ENCODE measurements at places on chromosomes 12 and 14. TPM values are rescaled to one million over a fixed set of nuclear protein-coding genes. Genes with fewer than 3 reads are reported as not detected.

The TAS2R13 gene
- 0.74 TPM for total RNA-seq

The ZNF219 gene
- 11.0 TPM for total RNA-seq

The GALNT6 gene
- 19.9 TPM for total RNA-seq

The EIF2B1 gene
- total RNA-seq, result 65.8 TPM

DNA sequence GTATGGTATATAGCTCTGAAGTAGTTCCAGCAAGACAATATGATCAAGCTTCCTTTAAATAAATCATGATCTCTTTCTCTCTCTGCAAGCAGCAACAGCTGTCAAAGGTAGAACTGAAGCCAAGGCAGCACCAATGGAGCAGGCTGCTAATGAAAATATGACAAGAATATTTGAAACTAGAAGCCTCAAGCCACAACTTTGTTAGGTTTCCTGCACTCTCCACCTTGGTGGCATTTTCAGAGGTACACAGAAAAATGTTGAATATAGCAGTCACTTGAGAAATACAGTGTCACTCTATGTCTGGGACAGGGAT lies 43.8 kb upstream of the PSMA6 start:
- DNase-seq, result no peak

GRCh38 chr12:94706250-94706661 lies 55.9 kb upstream of the TMCC3 start:
- no peak for DNase-seq

- DNase-seq, result no peak
These were observed 13.3 kb downstream of the TSPAN9 start for GRCh38 chr12:3090240-3091037.

DNA sequence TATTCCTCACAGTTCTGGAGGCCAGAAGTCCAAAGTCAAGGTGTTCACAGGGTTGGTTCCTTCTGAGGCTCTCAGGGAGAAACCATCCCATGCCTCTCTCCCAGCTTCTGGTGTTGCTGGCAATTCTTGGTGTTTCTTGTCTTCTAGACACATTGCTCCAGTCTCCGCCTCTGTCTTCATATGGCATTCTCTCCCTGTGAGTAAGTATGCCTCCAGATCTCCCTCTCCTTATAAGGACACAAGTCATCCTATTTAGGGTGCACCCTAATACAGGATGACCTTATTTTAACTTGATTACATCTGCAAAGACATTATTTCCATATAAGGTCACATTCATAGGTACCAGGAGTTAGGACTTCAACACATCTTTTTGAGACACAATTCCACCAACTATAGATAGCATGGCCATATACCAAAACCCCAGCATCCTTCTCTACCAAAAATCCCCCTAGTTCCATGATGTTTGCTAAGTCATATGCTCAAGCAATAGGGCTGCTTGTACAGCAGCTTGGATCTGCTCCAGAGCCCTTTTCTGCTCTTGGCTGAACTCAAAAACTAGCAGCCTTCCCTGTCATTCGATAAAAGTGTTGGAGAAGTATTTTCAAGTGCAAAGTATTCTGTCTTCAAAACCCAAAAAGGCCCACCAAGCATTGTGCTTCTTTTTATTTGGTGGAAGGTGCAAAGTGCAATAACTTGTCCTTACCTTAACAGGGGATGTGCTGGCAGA lies 79.2 kb upstream of the CMKLR1 start:
- no peak for DNase-seq

DNA sequence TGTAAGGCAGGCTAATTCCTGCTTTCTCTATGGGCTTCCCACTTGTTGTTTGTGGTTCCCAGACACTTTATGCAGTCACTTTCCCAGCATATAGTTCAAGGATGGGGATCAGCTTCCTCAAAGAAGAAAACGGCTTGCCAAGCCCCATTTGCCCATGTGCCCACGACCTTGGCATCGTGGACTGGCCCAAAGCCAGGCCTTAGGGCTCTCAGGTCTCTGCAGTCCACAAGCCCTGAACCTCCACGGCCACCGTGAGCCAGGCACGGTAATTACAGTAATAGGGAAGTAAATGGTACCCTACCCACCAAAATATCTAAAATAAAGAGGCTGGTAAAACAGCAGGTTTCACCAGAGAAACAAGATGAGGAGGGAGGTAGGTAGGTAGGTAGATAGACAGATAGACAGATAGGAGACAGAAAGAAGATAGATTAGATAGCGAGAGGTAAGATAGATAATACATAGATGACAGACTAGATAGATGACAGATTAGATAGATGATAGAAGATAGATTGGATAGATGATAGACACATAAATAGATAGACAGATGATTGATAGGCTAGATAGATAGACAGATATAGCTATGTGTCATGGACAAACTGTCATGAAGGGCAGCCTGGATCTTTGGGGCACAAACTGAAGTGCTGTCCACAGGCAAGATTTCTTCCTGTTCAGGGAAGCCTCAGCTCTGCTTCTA lies 163.1 kb downstream of the SLC15A4 start:
- no peak for DNase-seq

GRCh38 chr12:106271575-106272505 lies 24.0 kb upstream of the CKAP4 start:
- no peak for DNase-seq

DNA sequence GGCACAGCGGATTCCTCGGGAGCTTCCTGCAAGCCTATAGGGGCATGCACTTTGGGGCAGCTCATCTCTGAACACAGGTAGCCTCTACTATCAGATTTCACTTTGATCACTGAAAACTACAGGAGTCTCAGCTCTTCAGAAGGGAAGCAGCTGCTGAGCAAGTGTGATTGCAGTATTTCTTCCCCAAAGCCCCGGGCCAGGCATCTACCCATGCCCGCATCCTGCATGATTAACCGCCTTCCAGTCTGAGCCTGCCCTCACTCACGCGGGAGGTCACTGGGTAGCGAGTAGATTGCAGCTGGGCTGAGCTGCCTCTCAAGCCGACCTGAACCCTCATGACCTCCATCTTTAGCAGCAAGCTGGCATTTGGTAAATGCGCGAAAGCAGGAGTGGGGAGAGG lies 334.7 kb downstream of the DPF3 start:
- no peak for DNase-seq

DNA sequence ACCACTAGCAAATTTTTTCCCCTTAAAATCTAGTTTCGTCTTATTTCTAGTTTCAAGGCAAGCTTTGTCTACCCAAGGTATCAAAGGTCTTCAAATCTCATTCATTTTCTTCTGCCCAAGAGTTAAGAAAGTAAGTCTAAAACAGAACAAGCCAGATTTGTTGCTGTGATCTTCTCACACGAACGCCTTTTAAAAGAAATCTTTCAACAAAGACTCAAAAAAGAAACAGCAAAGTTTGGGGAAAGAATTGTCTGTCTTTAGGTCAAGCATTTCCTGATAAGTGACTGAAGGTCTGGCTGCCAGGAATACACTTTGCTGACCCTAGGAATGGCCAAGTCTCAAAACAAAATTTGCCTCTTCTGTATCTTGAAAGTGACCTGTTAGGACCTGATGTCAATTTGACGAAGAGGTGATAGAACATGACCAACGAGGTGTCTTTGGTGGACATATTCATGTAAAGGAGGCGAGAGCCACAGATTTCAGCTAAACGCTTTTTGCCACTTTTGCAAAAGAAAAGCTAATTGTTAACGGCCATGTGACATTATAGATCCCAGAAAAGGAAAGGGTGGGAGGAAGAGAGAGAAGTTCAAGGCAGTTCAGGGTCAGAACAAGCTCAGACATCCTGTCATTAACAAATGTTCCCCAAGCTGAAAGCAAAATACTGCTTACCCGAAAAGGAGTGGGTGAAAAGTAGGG lies 1.7 kb downstream of the CDK17 start:
- DNase-seq, result no peak

All from activated T-helper 2 cell treated with anti-CD3 and anti-CD28 coated beads, Interferon-gamma antibody, Interleukin-2, Interleukin-4, amounts not matched to agents 10 μg/mL and 5 μg/mL and 100 μg/mL, durations not matched to agents 14 hours and 24 hours and 36 hours (primary cell).